ENCODE measurements at places on chromosomes 6 and 20.

DNA sequence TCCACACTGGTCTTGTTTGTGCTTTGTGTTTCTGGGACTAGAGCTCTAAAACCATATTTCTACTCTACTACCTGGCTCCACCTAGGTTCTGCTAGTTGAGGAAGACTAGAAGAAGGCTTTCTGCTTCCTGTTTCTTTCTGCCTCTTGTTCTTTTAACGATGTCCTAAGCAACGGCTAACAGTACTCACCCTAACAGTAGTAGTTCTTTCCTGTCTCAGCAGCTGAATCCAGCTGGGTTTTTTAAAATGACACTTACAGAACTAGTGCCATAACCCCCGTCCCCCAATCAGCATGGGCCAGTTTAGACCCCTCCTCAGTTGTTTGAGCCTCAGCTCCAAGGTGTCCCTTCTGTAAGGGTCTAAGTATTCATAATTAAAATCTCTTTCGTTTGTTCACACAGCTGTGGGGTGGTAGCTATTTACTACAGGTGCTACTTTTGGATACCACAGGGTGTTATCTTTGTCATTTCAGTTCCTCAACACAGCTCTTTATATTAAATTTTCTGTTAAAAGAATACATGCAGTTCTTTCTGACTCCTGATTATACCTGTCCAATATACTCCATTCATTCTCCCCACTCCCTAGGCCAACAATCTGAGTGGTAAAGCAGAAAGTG, 790.2 kb downstream of the DHX35 start:
- DNase-seq = no peak

- DNase-seq = no peak
Observed at GRCh38 chr6:112367628-112368027, 20.5 kb downstream of the RFPL4B start.

DNA sequence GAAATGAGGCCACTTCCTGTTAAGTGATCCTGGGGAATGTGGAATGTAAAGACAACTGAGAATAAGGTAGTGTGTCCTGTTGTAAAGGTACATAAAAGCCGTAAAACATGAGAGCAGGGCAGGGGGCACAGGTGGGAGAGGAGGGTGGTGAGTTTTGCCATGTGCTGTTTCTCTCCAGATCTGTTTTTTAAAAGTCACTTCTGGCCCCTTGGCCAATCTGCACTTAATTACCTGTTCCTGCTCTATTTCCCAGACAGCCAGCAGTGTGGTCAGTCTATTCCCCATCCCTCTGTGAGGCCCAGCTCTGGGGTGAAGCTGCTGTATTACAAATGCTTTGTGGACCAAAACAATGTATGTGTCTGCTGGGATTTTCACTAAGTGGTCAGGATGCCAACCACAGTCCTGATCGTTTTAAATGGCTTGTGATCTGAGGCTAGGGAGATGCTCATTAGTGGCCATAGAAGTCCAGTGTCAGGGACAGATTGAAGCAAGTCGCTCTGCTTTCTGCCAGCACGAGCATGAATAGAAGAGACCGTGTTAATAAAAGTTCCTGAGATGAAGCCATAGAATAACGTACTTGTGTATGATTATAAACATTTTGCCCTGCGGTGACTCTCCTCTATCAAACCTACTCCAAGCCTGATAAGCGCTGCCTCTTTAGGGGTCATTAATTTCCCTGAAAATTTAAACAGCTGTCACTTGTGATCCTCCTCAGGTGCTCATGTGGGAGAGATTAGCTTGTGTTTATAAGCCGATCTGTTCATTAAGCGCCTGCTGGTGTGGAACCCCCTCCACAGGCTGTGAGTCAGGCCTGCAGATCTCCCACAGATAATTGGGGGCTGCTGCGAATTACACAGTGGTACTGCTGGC, 111.8 kb upstream of the CENPW start:
- no peak for DNase-seq

- no peak for DNase-seq
Observed at GRCh38 chr6:24636681-24637080, 9.3 kb downstream of the KIAA0319 start.

DNA sequence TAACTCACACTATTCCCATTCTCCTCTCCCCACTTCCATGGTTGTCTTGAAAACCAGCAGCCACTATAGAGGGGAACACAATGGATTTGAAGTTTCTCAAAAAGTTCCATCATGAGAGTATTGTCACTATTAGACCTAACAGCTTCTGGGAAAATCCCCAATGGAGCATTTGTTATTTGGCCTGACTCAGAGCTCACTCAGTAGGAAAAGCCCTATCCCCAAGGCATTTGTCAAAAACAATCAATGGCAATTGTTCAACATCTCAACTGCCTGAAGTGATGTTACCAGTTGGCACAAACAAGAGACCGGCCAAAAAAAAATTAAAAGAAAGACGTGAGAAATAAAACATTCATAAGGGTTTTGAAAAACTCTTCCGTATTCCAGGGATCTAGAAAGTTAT, 98.8 kb downstream of the MYLK4 start:
- DNase-seq = no peak

DNA sequence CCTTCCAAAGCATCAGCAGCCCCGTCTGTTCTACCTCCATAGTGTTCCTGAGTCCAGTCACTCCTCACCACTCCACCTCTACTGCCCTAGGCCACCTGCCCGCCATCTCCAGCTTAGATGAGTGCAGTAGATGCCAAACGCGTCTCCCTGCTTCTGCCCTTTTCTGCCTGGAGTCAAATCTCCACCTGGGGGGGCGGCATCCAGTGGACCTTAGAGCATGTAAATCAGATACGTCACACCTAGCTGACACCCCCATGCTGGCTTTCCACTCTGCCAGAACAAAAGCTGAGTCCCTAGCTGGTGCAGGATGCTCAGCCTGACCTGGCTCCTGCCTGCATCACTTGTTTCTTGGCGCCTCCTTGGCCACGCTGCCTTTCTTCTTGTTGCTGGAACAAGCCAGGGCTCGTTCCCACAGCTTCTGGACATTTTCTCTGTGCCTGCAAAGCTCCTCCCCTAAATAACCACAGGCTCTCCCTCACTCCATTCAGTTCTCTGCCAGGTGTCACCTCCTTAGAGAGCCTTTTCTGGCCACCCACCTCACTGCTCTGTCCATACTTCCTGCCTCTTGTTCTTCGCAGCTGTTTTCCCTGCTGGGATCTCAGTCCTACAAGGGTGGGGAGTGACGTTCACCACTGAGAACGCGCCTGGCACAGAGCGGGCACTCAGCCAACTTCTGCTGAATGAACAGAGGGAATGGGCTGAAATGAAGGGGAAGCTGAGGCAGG, 5.8 kb downstream of the DDR1 start:
- no peak for DNase-seq

GRCh38 chr6:72328775-72329174, 293.1 kb upstream of the KCNQ5 start:
- no peak for DNase-seq

GRCh38 chr6:119501798-119502483, 152.4 kb upstream of the MAN1A1 start:
- no peak for DNase-seq

GRCh38 chr6:51282026-51282425, 463.4 kb downstream of the TFAP2B start:
- no peak for DNase-seq

DNA sequence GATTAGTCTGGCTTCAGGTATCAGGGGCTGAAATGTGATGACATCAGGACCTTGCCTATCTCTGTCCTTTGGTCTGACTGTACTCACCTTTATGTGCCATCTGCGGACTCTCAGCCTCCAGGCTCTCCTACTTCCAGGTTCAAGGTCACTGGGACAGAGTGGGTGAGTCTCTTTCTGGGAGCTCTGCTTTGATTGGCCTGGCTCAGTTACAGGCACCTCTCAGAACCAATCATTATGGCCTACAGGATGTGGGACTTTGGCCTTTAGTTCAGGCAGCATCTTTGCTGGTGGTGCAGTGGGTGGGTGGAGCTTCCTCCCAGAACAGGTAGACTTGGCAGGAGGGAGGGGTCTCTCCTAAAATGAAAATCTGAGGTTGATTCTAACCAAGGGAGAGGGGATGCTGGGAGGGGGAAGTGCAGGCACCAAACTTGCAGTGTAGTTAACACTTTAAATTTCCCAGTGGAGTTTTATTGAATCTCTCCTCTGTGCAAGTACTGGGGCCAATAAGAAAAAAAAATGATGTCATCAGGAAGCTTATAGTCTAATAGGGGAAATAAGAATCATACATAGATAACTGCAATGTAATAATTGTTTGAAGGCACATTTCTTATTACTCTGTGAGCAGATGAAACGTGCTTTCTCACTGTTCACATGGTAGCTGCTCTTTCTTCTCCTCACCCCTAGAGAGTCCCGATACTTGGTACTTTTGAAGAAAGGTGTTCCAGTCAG, 53.4 kb downstream of the SLC24A3 start:
- DNase-seq = no peak

DNA sequence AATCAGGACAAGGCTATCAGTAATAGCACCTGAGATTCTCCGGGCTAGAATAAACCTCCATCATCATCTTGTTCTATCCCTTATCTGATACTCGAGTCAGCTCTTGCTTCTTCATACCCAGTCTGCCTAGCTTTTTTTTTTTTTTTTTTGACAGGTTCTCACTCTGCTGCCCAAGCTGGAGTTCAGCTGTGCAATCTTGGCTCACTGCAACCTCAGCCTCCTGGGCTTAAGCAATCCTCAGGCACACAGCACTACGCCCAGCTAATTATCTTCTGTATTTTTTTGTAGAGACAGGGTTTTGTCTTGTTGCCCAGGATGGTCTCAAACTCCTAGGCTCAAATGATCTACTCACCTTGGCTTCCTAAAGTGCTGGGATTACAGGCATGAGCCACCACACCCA, 19.5 kb downstream of the SRSF6 start:
- DNase-seq = no peak

- DNase-seq = no peak
Observed at GRCh38 chr20:1831096-1831495, 64.1 kb upstream of the SIRPA start.

- DNase-seq = no peak
Observed at GRCh38 chr6:127471379-127472255, 12.4 kb upstream of the KIAA0408 start.

DNA sequence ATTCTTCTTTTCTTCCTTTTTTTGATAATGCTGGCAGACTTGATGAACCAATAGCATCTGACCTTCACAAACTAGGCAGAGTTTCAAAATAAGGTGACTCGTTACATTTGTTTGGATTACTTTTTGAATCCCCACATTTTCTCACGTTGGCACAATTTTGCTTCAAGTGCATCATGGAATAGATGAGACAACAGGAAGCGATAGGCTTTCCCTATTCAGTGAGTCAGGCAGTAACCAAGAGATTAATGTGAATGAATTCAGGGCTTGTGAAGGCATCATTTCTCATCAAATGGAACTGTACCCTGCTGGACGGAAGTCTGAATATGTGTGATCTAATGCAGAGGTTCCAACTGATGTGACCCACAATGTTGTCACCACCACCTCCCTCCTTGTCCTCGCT, 10.7 kb downstream of the RFPL4B start:
- no peak for DNase-seq

GRCh38 chr6:23174781-23175361, 605.5 kb downstream of the HDGFL1 start:
- no peak for DNase-seq

GRCh38 chr20:44633872-44634600, 17.5 kb downstream of the ADA start:
- DNase-seq = no peak

GRCh38 chr6:81969011-81969410, 216.5 kb upstream of the TENT5A start:
- DNase-seq = no peak

DNA sequence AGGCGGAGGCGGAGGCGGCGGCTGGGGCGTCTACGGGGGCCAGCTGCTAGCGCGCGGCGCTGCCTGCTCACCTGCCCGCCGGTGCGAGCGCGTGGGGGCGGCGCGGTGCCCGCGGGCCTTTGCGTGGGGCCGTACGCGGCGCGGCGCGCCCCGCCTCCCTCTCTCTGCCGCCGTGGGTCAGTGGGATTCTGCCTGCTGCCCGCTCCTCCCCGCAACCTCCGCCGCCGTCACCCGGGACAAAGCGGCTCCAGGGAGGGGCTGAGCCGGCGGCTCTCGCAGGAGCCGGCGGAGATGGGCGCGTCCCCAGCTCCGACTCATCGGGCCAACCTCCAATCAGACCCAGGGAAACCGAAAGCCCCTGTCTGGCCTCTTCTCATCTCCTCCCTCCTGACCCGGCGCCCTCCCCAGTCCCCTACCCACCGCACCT, at the start of gene RCAN2:
RCAN2 (minus strand) TSS at position 249 of the 427 bp plus-strand sequence.
- no peak for DNase-seq

DNA sequence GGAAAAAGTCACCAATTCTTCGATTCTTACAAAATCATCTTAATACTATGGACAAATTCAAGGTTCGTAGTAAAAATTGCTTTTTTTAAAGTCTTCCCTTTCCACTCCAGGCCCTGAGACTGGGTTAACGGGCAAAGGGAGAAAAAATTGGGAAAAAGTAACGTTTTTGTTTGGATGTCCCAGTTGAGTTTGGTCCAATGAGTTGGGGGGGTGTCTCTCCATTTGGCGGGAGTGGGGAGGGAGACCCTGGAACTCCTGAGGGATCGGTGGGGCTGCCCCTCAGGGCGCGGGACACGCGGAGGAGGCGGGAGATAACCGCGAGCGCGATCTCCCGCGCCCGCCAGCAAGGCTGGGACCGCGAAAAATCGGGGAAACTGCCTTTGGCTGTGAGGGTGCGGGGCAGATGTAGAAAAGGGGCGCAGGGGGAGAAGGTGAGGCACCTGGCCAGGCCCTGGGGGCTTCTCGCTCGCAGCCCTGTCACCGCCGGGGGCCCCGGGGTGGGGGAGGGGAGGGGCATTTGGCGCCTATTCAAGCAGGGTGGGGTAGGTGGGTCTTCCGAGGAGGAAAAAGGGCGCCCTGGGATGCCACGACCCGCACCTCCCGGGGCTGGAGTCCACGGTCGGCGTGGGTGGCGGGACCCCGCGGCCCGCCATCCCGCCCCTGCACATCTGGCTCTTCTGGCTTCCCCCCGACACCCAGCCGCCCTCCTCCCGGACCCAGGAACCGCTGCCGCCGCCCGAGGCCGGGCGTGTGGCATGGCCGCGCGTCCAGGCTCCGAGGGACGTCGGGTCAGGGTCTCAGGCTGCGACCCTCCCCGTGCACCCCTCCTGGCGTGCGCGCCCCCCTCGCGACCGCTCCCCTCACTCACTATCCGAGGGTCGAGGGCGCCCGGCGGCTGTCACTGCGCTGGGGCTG, 595 bp downstream of the FBXO5 start:
- no peak for DNase-seq

- no peak for DNase-seq
Observed at GRCh38 chr6:155382338-155382685, 68.0 kb upstream of the TFB1M start.

GRCh38 chr20:23205611-23206041, 119.5 kb upstream of the CD93 start:
- DNase-seq = no peak

DNA sequence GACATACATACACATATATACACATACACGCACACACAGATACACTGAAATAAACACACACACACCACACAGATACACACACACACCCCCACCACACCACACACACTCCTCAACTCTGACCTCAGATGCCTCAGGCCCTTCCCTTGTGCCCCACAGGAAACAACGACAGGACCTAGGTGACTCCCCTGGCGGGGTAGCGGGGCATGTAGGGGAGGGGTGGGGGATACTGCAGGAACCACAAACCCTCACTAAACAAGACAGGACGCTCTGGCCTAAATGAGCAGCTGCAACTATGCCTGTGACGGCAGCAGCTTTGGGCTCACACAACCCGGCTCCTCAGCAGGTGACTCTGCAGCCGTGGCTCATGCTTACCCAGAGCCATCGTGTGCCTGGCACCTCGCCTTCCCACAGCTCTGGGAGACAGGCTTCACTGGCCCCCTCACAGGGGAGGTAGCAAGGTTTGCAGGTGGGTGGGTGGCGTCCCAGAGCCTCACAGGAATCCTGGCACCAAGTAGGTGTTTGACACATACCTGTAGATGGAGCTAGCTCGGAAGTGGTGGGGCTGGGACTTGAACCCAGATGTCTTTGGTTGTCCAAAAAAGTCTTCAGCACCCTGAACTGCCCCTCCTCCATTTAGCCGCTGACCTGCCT, 100.8 kb downstream of the GRM4 start:
- no peak for DNase-seq
